ENCODE measurements at places on chromosomes 1 and 21.

DNA sequence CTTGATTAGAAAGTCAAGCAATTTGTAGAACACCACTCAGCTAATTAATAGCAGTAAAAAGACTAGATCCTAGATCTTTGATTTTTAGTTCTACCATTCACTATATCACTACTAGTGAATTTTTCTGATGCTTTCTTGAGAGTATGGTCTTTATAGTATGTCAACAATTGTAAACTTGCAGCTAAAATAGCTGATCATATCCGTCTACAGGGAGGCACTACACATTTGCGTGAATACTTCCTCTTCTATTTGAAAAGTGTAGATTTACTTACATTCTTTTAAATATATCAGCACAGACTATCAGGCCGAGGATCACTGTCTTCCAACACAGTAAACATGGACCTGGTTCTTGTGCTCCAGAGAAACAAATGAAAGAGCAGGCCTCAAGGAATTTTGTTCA lies 18.6 kb upstream of the PTPRC start:
- no peak for DNase-seq

DNA sequence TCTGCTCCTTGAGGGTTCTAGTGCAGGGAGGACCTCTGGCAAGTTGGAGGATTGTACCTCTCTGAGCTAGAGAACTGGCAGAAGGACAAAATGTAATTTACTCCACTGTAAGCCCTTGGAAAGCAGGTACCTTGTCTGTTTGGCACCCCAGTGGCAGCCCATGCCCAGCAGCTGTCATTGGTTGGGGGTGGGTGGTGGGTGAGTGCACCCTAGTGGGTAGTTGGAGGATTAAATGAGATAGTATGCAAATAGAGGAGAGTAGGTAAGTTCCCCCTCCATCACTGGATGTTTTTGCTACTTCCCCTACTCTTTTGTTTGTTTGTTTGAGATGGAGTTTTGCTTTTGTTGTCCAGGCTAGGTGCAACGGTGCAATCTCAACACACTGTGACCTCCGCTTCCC lies 69.8 kb downstream of the RYR2 start:
- DNase-seq = no peak

DNA sequence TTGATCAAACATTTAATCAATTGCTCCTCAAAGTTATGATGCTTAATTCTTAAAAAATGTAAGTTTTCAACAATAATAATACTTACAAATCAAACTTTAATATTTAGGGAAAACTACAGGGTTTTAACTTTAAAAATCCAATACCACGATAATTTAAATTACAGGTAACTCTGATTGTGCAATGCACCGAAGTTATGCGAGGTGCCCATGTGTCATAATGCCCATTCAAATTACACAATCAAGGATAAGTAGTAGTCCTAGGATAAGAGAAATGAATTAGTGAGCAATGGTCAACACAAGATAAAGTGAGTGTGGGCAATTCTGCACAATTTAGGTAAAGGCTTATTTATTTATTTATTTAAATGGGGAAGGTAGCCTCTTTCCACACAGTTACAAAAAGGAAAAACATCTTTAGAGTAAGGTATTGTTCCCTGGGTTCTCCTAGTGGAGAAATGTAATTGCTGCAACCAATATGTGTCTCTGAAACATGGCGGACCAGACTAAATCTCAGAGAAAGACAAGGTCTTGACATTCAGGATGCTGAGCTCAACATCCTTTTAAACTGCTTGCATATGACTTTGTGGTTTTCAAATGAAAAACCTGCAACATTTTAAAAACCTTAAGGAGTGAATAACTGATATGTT lies 164.2 kb downstream of the TTLL7 start:
- DNase-seq = no peak

DNA sequence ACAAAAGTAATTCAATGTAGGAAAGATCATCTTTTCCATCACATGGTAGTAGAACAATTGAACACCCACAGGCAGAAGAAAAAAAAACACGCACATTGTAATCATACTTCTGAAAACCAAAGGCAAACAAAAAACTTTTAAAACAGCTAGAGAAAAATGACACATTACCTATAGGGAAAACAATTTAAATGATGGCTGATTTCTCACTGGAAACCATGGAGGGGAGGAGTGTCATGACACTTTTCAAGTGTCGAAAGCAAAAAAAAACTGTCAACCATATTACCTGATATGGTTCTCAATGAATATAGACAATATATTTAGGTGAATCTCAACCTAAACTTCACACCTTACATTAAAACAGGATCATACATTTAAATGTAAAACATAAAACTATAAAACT lies 776 bp upstream of the SLAMF7 start:
- no peak for DNase-seq

DNA sequence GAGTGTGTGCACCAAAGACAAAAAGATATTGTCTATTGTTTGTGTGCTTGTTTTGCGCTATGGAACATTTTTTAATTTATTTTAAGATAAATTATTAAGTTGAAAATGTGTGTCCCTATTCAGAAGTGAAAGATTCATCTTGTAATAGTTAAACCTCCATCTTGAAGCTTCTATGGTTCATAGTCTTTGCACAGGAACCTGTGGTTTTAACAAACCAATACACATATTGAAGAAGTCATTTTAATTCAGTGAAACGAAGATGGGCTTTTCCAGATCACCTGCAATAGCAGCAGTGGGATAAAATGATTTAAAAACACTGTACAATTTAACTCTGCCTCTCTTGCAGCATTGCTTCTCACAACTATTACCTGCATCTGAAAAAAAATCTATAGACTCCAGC lies 42.6 kb upstream of the QSOX1 start:
- no peak for DNase-seq

GRCh38 chr1:183124259-183124658 lies 61.8 kb upstream of the LAMC2 start:
- DNase-seq = no peak

- DNase-seq = peak; percentile 93
Observed at GRCh38 chr1:16181887-16182719, 26.2 kb upstream of the EPHA2 start.

DNA sequence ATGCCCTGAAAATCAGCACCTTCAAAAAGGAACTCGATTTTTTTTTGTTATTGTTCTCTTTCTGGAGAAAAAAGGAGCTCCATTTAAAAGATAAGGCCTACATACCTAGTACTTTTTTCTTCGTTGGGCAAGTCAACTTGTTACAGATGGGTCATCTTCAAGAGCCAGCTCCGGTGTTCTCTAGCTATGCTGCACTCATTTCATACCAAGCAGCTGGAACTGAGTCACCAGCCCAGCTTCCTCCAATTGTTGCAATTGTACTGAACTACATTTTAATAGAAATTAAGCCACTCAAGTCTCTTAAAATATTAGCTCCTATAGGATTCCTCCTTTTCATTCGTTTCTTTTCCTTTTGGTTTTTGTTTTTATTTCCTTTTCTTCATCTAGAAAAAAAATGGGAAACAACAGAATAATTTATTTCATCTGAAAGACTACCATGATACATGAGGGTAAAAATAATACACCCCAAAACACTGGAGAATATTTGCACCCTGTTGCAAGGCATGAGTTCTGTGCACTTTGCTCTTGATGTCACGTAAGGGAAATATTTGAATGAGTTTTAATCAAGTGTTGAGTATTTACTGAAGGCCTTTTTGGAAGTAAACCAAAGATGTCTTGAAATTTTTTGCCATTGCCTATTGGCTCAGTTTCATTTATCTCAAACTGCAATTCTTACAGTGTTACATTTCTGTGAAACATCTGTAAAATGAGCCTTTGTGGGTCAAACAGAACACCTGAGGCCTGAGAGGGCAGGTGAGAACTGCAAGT lies 60.5 kb downstream of the CLIC4 start:
- DNase-seq = peak; percentile 73

- peak; percentile 5 for DNase-seq
Observed at GRCh38 chr1:30034627-30035521, 688.5 kb downstream of the MATN1 start.

DNA sequence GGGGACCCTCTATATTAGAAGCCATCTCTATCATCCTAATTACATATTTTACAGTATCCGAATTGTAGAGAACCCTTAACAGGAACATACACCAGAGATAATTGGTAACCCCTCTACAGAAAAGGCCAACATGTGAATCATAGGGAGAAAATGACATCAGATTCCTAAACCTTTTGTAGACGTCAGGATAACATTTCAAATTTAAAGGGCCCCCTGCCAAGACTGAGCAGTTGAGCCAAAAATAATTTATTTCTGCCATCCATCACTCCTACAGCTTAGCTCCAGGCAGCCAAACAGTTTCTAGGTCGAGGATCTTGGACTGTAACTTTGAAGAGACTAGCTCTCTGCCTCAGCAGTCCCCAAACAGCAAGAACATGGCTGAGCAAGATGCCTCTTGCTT lies 21.2 kb downstream of the ZNF697 start:
- DNase-seq = peak; percentile 22

DNA sequence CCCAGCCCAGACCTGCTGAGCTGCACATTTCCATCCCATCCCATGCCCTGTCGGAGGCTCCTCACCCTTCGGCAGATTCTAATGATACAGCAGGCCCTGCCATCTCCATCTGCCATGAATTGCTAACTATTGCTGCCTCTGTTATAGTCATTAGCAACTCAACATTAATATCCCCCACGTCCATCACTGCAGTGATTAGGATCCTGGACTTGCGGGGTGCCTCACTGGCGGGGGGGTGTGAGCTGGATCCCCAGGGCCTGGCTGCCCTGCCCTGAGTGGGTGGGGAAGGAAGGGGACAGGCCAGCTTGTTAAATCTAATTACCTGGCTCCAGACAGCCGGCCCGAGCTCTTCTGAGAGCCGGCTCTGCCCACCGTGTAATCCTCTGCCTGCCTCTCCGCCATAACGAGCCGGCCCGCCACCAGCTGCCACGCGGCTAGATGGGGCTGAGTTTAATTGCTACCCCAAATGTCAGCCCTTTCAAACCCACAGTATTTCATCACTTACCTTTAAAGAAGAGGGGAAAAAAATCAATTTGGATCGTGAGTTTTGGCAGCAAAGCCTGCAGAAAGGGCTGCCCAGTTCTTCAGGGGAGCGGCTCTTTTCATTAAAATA lies 227.3 kb upstream of the CSF3R start:
- DNase-seq = no peak

DNA sequence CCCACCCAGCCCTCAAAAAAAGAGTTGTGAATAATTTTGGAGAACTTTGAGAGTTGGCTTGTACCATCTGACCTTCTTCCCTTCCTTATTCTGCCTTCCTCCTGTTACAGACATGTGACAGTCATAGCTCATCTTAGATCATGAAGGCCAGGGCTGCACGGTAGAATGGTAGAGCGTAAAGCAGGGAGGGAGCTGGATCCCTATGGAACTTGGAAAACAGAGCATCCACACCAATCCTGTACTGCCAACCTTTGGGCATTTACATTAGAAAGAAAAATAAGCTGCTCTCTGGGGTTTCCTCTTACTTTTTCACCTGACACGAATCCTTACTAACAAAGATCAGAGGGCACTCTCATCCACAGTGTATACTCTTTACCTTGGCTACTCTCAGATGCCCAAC lies 121.5 kb downstream of the GPR52 start:
- no peak for DNase-seq

DNA sequence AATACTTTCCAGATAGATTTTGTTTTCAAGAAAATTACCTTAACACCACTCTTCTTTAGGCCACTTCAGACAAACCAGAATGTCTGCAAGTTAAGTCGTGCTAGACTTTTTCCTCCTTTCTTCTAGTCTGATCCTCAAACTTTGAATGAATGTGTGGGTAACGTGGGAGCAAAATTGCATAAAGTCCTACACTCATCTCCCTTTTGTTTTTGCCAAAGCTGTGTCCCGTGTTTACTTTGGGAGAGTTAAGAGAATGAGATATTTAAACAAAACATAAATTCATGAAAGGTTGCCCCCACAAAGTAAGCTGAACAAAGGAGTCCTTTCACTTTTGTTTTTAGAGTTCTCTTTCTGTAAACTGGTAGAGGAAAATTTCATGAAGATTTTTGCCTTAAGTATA lies 16.9 kb upstream of the VAMP3 start:
- no peak for DNase-seq

- peak; percentile 44 for DNase-seq
Observed at GRCh38 chr1:85502171-85502570, 37.2 kb upstream of the DDAH1 start.

DNA sequence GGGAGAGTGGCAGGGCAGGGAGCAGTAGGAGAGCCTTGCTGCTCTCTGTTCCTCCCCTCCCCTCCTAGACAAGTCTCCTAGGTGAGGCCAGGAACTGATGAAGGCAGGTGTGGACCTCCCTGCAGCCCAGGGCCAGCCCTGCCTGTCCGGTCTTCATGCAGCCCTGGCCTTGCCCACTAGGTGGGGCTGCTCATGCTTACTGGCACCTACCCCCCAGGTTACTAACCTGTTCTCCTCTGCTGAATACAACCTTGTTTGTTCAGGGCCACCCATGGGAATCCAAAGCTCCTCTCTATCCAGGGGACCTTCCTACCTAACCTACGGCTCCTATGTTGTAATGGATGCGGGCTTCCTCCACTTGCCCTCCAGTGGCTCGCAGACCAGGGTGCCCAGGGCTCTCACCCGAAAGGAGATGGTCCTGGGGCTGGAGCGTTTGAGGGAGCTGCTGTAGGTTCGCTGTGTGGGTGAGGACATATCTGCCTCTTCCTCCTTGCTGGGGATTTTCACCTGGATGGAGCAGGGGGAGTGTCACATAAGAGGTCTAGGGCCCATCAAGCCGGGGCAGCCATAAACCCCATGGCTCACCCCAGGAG lies 7.9 kb upstream of the TNNT2 start:
- DNase-seq = peak; percentile 37

- peak; percentile 27 for DNase-seq
Observed at GRCh38 chr1:179817789-179818188, 59.8 kb downstream of the TOR1AIP2 start.

GRCh38 chr1:80842796-80843195 lies 957.9 kb upstream of the ADGRL2 start:
- DNase-seq = no peak

DNA sequence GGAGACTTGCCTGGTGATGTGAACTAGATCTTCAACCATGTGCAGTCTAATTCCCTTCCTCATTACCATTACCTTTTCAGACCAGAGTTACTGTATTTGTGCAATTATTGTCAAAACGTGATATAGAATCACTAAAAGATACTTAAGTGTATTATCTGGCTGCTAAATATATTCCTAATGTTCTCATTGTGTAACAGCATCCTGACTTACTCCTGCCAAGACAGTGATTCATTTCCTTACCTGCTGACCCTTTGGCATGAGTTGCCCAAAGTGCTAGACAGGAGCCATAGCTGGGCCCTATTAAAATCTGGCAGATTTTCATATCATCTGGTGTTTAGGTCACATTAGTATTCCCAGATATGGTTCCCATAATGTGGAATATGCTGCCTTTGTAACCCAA lies 598.3 kb upstream of the CAMK1G start:
- no peak for DNase-seq

DNA sequence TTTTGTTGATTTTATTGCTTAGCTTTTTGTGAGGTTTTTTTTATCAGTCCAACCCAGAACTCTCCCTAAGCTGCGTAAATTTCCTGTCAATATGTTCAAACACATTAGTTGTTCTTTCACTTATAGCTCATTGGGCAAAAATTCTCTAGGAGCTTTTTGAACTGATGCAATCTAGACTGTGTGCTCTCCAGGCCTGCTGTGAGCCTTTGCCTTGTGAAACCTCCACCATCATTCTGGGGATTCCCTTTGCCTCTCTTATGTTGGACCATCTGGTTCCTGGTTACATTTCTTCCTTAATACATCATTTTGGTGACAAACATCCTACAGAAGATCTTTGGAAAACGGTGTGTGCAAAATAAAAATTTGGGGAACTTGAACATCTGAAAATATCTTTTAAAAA lies 247.2 kb downstream of the LRRC7 start:
- DNase-seq = no peak
